ENCODE measurements at places on chromosomes 7 and 10.

DNA sequence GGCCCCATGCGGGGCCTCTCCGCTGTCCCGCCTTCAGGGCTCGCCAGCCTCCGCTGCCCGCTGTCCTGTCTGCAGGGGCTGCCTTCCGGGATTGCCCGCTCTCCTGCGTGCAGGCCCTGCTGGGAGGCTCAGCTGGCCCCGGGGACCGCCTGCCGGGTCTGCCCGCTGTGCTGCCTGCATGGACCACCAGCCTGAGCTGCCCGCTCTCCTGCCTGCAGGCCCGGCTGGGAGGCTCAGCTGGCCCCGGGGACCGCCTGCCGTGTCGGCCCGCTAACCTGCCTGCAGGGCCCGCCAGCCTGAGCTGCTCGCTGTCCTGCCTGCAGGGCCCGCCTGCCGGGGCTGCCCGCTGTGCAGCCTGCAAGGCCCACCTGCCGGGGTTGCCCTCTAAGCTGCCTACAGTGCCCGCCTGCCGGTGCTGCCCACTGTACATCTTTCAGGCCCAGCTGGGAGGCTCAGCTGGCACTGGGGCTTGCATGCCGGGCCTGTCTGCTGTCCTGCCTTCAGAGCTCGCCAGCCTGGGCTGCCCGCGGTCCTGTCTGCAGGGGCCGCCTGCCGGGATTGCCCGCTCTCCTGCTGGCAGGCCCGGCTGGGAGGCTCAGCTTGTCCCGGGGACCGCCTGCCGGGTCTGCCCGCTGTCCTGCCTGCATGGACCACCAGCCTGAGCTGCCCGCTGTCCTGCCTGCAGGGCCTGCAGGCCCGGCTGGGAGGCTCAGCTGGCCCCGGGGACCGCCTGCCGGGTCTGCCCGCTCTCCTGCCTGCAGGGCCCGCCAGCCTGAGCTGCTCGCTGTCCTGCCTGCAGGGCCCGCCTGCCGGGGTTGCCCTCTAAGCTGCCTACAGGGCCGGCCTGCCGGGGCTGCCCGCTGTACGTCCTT, 165.1 kb downstream of the GLRX3 start:
- DNase-seq: no peak

DNA sequence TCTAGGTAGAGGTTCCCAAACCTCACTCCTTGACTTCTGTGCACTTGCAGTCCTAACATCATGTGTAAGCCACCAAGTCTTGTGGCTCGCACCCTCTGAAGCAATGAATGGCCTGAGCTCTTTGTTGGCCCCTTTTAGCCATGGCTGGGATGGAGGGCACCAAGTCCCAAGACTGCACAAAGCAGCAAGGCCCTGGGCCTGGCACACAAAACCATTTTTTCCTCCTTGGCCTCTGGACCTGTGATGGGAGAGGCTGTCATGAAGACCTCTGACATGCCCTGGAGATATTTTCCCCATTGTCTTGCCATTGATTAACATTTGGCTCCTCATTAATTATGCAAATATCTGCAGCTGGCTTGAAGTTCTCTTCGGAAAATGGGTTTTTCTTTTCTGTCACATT, 60.3 kb upstream of the MALRD1 start:
- DNase-seq: no peak

DNA sequence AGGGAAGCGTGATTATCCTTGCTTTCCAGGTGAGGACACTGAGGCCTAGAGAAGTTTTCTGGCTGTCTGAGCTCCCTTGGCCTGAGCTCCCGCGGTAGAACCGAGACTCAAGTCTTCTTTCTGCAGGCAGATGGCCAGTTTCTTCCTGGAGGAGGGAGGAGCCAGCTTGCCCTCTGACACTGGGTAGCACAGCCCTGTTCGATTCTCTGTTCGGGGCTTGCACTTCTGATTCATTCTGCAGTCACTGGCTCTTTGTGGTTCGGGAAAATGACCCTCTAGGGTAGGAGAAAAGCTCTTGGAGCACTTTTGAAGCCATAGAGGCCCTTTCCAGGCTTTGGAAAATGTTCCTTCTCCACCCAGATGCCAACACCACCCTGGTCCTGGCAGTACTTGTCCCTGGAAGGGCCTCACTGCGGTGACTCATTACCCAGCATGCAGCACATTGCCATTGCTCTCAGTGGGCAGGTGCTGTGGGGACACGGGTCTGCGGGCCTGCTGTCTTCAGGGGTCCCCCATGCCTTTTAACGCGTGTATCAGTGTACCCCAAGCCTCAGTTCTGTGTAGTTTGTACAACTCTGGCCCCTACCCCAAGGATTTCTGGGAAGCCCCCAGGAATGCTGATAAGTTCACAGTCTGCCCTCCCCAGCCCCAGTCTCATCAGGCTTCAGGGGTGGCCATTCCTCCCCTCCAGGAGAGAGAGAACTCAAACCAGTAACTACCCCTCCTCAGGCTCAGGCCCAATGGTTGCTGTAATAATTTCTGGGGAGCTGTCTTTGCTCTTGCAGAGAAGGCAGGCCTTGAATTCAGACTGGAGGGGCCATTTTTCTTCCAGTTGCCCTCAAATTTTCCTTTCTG, 11.9 kb downstream of the CHST3 start:
- no peak for DNase-seq

- DNase-seq: no peak
Measured at GRCh38 chr10:83179371-83179770, 959.9 kb upstream of the GHITM start.

DNA sequence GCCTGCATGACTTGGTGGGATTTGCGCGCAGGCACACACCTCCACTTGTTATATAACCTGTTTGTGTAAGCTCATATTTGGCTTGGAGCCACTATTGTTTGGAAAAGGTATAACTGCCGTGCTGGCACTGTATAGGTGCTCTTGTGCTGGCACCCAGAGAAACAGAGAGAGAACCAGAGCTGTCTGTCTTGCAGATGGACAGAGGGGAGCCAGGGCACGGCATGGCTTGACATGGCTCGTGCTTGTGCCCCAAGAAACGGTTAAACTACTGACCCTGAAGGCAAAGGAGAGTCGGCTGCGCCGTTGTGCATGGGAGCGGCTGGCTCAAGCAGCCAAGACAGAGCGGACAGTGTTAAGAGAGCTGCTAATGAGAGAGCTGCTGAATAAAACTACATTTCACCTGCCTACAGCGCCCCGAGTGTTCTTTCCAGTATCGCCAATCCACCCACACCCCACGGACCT, 23.2 kb downstream of the RAPGEF5 start:
- no peak for DNase-seq

GRCh38 chr10:124005991-124006392, 87.4 kb downstream of the CHST15 start:
- DNase-seq: no peak

- DNase-seq: no peak
Measured at GRCh38 chr7:90303241-90303640, 17.9 kb downstream of the FAM237B start.

DNA sequence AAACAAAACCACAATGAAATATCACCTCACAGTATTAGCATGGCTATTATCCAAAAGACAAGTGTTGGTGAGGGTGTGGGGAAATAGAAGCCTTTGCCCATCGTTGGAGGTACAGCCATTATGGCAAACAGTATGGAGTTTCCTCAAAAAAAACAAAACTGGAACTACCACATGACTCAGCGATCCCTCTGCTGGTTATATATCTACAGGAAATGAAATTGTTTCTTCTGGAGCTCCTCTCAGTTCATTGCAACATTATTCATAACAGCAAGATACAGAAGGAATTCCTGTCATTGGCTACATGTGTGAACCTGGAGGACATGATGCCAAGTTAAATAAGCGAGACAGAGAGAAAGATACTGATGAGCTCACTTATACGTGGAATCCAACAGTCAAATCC, 2.4 kb upstream of the UBE3C start:
- peak; percentile 34 for DNase-seq

- no peak for DNase-seq
Measured at GRCh38 chr10:59700709-59701108, 8.9 kb downstream of the SLC16A9 start.

GRCh38 chr10:120643351-120643750, 186.3 kb downstream of the PLPP4 start:
- DNase-seq: no peak

Data from astrocyte of the cerebellum (primary cell).